ENCODE measurements at places on chromosomes 5 and 9. TPM values are rescaled to one million over a fixed set of nuclear protein-coding genes. Genes with fewer than 3 reads are reported as not detected.

DNA sequence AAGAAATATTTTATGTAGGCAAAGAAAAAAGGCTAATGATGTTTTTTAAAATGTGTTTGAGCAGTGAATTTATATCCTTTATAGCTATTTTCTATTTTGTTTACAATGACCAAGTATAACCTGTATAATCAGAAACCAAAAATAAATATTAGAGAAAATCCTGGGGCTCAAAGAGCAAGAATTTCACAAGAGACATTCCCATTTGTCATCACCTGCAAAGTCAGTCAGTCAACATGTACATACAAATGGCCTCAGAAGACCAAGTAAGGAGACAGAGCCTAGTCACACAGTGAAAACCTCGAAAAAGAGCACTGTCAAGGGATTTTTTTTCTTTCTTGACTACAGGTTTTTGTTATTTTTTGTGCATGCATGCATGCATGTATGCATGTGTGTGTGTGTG is 231.4 kb downstream of the GLIS3 start:
- no peak for DNase-seq

The F2RL2 gene
- polyA plus RNA-seq: 0.25 TPM

DNA sequence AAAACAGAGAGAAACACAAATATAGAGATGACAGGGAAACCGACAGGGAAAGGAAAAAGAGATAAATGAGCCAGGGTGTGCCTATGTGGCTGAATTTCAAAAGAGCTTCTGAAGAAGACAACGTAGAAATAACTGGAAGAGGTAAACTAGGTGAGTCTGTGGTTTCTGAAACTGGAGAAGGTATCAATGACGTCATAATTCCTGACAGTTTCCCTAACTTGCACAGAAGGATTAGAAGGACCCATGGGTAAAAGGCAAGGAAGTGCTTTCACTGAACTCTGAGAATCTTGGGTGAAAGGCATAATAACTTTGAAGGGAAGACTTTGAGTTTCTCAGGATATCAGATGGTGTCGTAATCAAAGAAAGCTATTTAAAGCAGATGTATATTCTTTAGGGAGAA is 790.8 kb upstream of the NUDT12 start:
- no peak for DNase-seq

GRCh38 chr5:170046241-170046640 is 59.5 kb upstream of the FOXI1 start:
- DNase-seq: peak; percentile 57

DNA sequence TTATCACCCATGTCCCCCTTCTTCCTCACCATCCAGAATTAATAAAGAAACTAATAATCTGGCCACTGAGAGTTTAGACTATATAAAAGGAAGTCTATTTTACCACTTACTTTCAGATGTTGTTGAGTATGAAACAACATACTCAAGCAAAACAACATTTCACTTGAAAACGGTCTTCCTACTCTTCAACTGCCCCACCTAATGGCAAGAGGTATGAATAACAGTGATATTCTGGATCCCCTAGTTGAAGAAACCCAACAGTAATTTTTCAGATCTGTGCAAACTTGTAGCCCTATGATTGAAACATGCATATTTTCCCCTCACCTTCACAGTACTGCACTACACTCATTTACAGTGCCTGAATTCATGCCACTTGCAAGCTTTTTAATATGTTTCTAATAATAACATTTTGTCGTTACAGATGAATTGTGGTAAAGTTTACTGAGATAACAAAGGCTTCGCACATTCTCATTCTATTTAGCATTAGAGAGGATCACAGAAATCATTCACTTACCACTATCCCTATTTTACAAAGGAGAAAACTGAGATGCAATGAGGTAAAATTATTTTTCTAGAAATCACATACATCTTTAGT is 267.9 kb upstream of the PDE4D start:
- no peak for DNase-seq

DNA sequence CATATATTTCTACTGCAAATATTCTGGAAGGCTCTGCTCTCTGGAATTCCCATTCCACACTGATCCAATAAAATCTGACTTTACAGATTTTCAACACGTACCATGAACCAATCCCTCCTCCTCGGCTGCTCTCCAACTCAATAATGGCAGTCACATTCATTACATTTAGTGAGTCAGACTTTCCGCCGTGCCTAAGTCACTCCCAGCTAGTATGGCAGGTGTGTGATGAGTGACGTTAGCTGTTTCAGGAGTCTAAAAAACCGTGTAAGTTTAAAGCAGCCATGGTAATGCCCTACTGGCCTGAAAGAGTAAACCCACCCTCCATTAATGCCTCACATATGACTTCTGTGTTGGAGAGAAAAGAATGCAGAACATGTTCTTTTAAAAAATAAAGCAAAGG is 3.3 kb downstream of the FBN2 start:
- DNase-seq: peak; percentile 75

The ADAMTS13 gene
- polyA plus RNA-seq: 10.4 TPM

The SPINK7 gene
- polyA plus RNA-seq: 0.61 TPM

DNA sequence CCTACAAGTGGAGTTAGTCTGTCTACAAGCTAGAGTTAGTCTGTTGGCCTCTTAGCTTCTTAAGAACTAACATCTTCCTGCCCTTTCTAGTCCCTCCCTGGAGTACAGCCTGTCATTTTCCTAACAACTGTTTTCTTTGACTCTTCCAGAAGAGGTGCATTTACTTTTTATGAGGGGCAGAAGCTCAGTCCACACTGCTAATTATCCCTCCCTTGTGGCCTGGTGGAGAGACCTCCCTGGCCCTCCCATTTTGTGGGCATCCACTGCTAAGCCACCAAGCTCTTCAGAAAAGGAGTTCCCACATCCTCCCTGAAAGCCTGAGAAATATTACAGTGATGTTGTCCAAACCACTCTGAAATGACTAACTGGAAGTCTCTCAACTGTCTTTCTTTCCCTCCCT is 8.0 kb downstream of the MAP1B start:
- DNase-seq: no peak

GRCh38 chr5:61706751-61707150 is 374.7 kb downstream of the ZSWIM6 start:
- DNase-seq: no peak

The SEPTIN8 gene
- 37.4 TPM for polyA plus RNA-seq

DNA sequence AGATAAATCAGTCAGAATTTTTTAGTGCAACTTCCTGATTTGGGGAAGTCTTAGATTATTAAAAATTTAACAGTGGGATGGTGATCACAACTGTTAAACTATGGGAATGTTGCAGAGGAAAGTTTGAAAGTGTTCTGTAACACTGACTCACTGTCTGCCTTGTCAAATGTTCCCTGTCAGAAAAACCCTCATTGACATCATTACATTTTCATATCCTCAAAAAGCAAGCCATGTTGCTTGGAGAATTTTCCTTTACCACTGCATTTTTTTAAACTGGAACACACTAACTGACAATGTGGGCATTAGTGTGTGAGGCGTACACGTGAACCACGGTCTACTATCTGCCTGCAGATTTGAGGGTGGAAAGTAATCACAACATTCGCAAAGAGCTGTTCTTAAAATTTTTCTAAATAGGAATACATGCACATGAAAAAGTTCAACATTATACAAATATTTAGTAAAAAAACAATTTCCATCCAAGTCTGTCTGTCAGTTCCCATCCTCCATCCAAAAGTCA is 28.6 kb upstream of the IL7R start:
- DNase-seq: no peak

The DBH gene
- 0.54 TPM for polyA plus RNA-seq

DNA sequence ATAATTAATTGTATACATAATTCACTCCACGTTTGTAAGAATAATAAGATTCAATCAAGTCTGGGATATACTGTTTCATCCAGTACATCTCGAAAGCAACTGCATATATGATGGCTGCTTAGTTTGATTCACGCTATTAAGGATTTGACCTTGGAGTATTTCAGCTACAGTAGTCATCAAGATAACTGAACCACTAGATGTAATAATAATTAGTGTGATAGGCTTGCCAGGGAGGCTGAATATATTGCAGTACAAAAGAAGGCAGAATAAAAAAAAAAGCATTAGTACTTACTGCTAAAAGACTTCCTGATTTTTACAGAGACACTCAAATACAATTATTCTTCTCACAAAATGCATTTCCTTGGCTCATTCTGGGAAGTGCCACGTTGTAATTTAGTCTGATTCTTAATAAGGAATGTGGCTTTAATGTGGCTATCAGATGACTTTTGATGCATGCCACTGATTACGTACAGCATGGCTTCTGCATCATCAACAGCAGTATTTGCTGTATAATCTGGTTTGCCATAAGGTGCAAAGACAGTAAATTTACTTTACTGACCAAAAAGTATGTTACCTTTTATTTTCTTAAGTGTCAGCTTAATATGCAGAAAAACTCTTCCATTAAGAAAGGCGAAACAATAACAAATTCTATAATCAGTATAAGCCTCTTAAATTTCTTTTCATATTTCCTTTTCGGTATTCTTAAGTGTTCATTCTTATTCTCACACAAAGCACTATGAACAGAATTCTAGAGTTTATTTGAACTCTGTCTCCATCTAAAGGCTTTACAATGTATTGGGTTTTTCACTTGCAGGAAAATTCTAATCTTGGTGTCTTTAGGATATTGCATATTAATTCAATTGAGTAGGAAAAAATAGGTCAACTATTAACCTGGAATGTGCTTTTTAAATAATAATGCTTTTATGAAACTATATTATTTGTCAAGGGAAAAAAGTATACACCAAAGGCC is 166.4 kb downstream of the SLF1 start:
- DNase-seq: no peak

The OTP gene
- not detected for polyA plus RNA-seq

The SPAAR gene
- 2.3 TPM for polyA plus RNA-seq

The SLC1A3 gene
- 23.2 TPM for polyA plus RNA-seq

DNA sequence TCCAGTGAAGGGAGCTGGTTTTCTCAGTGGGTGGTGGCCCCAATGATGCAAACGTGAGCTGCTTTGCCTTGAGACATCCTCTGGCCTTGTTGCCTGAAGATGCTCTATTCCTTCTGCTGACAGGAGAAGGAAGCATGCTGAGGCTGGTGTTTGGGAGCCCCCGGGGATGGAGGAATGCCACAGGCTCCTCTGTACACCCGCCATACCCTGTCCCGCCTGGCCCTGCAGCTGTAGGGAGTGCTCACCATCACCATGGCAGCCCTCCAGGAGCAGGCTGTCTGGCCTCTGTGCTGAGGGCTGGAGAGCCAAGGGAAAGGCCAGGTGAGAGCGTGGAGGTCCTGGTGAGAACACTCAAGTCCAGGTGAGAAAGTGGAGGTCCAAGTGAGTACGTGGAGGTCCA is 134.4 kb downstream of the MRPL36 start:
- DNase-seq: no peak

- no peak for DNase-seq
Measured at GRCh38 chr9:125985998-125986655, 239.0 kb downstream of the PBX3 start.

- no peak for DNase-seq
Measured at GRCh38 chr5:57831932-57832331, 349.3 kb upstream of the ACTBL2 start.

- no peak for DNase-seq
Measured at GRCh38 chr5:40082313-40082712, 597.4 kb upstream of the PTGER4 start.

GRCh38 chr9:71766663-71767062 is 1.6 kb downstream of the CEMIP2 start:
- DNase-seq: no peak

GRCh38 chr5:141298376-141298775 is 5.5 kb downstream of the SLC25A2 start:
- no peak for DNase-seq

DNA sequence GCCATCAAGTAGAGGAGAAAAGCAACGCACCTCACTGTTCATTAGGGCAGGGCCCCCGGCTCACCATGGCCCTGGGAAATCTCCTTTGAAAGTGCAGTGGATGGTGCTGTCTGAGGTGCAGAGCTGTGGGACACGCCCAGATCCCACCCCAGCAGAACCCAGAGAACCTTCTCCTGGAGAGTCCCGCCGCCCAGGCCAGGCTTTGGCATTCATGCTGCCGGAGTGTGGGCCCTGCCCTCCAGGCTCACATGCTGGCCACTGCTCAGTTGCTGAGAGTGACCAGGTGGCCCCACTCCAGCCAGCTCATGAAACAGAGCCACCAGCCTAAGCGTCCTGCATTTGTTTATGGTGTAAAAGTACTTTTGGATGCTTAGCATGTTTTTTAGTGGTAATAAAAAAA is 23.8 kb upstream of the LRRC14B start:
- no peak for DNase-seq

DNA sequence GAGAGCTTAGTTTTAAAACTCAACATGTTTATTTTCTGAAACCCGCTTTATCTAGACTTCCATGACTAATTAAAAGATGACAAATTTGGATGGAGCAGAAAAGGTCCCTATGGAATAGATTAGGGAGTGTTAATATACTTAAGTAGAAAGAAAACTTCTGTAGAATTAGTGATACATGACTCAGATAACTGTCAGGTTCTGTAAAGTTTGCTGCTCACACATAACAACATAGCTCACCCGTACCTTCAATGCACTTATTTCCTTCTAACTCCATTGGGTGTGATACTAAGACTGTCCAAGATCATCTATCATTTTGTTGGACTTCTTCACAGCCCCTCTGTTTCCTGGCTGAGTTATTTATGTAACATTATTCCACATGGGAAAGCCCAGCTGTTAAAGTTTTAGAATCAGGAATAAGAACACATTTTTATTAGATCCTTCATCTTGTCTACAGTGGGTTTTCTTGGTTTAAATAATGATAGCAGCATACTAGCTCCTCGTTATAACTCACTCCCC is 27.8 kb downstream of the TMEM167A start:
- peak; percentile 36 for DNase-seq

Measured in hindlimb muscle (tissue), 1 donor.